Substantia nigra (tissue), 51 donors: ENCODE measurements at places on chromosomes 1 and 21.

DNA sequence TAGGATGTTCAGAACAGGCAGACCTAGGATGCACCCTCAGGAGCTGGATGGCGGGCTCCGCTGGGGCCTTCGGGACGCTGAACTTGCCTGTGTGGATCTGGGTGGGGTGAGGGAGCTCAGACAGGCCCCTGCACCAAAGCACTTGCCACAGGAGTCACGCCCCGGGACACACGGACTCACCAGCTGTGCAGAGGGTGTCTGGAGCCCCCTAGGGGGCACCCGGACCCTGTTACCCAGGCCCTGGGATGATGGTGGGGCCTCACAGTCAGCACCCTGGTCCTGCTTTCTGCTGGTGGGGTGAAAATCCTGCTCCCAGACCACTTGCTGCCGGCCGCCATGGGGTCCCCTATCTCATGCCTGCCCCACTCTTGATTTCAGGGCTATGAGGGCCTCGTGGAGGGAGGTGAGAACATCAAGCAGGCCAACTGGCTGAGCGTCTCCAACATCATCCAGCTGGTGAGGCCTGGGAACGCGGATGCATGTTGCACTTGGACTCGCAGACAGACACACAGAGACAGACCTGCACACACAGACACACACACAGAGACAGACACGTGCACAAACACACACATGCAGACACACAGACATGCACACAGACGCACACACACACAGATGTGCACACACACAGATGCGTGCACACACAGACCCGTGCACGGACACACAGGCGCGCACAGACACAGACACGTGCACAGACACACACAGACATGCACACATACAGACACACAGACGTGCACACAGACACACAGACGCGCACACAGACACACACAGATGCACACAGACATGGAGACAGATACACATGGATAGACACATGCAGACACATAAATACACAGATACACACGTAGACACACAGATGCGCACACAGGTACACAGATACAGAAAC, 11.0 kb downstream of the PFKL start:
- DNase-seq, result no peak

- no peak for DNase-seq
Observed at GRCh38 chr21:39022863-39023693, 160.2 kb downstream of the PSMG1 start.

DNA sequence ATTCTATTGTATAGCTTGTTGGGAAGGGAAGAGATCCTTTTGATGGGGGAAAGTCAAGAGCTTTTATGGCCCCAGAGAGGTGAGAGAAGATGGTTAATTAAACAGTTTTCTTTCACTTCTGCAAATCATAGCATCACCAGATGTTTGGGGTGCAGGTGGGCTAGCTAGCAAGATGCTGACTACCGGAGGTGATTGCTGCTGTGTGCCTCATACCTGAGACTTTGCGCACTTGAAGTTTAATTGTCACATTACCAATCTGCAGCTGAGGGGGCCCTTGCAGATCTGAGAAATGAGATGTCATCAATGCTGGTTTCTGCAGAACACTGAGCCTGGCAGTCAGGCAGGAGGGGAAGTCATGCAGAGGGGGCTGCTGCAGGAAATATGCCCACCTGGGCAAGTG, 73.9 kb downstream of the SNRPE start:
- DNase-seq, result no peak

DNA sequence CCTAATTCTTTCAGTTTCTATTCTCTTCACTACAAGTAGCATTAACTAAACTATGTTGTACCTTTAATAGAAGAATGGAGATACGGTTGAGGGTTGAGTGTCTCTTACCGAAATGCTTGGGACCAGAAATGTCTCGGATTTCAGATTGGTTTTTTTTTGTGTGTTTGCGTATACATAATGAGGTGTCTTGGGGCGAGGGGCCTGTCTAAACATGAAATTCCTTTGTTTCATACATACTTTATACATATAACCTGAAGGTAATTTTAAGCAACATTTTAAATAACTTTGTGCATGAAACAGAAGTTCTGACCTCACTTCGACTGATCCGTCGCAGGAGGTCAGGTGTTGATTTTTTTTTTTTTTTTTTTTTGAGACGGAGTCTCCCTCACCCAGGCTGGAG, 36.3 kb upstream of the MYOCOS start:
- no peak for DNase-seq
